Kidney (tissue), 22 donors: ENCODE measurements at places on chromosomes 6 and 20.

- DNase-seq = no peak
Measured at GRCh38 chr6:36844232-36845170, 5.3 kb upstream of the CPNE5 start.

- no peak for DNase-seq
Measured at GRCh38 chr6:115001731-115002350, 659.0 kb upstream of the HS3ST5 start.

GRCh38 chr6:31129130-31129529, 8.9 kb upstream of the CDSN start:
- DNase-seq = no peak

GRCh38 chr6:162055365-162055764, 672.2 kb downstream of the PRKN start:
- no peak for DNase-seq

DNA sequence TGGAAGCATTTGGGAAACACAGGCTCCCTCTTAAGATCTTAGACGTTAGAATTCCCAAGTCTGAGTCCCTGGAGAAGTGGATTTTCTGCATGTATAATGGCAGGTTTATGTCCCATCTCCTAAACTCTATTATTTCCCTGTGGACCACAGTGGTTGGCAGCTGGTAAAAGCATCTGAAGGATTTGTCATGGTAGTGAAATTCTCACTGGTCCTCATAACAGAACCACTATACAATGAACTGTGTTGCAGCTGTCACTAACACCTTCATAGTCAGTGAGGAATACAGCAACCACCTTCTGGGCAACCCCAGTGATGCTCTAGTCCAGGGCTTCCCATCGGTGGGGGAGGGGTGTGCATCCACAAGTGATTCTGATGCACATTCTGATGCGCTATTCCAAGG, 396.9 kb downstream of the ZFAND3 start:
- DNase-seq = no peak

GRCh38 chr6:62974452-62974851, 236.8 kb upstream of the FKBP1C start:
- no peak for DNase-seq

- DNase-seq = no peak
Measured at GRCh38 chr6:45541934-45542333, 164.2 kb upstream of the SUPT3H start.

DNA sequence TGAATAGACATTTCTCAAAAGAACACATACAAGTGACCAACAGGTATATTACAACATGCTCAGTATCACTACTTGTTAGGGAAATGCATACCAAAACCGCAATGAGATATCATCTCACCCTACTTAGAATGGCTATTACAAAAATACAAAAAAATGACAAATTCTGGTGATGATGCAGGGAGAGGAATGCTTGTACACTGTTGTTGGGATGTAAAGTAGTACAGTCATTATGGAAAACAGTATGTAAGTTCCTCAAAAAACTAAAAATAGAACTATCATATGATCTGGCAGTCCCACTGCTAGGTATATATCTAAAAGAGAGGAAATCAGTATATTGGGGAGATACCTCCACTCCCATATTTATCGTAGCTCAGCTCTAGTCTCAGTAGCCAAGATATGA, 10.9 kb upstream of the SLC17A5 start:
- DNase-seq = no peak

- no peak for DNase-seq
Measured at GRCh38 chr6:155647354-155647753, 191.7 kb upstream of the NOX3 start.

GRCh38 chr20:6784210-6784631, 16.7 kb downstream of the BMP2 start:
- DNase-seq = no peak

- no peak for DNase-seq
Measured at GRCh38 chr20:21360705-21361104, 36.6 kb downstream of the NKX2-4 start.

GRCh38 chr6:146056506-146056905, 27.6 kb downstream of the GRM1 start:
- no peak for DNase-seq

GRCh38 chr6:53615633-53616449, 49.7 kb downstream of the KLHL31 start:
- DNase-seq = no peak

- no peak for DNase-seq
Measured at GRCh38 chr6:98959631-98960030, 11.9 kb upstream of the FBXL4 start.
